ENCODE measurements at places on chromosomes 3 and 15. TPM values are rescaled to one million over a fixed set of nuclear protein-coding genes. Genes with fewer than 3 reads are reported as not detected.

DNA sequence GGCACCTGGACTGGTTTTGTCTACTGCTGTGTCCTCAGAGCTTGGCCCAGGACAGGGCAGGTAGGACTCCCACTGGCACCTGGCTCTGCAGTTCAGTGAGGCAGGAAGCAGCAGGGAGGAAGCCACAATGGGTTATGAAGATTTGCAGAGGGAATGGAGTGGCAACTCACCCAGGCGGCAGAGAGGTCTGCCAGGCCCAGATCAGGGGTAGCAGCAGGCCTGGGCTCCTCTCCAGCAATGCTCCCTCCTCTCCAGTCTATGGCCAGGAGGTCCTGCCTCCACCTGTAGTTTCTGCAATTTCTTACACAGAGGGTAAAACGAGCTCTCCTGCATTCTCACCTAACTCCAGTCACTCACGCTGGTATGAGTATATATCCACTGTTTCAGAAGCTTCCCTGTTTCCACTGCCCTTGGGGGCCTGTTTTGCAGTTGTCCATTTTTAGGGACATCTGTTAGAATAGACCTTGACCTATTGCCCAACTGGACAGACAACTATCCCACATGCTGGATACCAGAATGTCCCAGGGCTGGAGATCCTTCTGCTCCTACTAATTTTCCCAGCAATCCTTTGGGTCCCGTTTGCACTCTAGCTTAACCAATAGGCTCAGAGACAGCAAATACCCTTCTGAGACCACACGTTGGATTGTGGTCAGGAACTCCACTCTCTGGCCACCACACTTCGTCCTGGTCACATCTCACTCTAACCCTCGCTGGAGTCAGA, 35.2 kb downstream of the HMCES start:
- DNase-seq, result no peak

ADGRG7 gene
- total RNA-seq, result not detected

- no peak for DNase-seq
Measured at GRCh38 chr15:43277901-43278300, 11.2 kb upstream of the TGM5 start.

DNA sequence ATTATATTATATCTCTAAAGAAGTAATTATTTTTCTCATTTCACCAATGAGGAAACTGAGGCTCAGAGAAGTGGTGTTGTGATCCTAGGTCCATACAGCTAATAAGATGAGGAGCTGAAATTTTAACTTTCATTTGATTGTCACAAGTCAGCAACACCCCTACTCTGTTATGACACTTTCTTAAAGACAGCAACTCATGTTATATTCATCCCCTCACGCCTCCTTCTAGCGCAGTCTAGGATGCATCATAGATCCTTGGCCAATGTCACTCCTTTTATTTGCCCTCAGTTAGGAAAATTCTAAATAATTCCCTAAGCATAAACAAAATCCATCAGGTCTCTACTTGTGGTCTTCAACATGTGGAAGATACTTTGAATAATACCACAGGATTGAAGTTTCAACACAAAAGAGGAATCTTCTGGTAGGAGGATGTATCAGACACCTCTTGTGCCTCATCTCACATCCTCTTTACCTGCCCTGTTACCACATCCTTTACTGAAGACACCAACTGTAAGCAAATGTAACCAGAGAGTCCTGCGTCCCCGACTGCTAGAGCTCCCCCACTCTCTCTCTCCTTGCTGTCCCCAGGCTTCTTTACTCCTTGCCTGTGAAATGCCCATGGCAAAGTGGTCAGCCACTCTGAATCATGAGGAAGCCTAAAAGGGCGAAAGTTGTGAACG, 53.7 kb downstream of the TRIM42 start:
- no peak for DNase-seq

GRCh38 chr15:57732526-57733331, 26.2 kb downstream of the POLR2M start:
- peak; percentile 89 for DNase-seq

DNA sequence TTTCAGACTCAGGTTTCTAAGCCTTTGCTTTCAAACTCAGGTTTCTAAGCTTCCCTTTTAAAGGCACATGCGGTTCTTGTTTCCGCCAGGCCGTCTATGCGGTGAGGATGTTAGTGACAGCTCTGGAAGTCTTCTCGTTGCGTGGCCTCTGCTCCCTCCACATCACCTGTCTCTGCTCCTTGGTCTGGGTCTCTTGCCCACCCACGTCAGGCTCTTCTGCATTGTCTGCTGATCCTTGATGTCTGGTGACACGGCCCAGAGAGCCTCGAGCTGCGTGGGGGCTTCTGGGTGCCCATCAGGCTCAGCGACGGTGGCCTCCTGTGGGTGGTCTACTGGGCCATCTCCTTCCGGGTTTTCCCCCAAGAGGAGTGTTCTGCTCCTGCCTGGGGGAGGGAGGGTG, 30.5 kb downstream of the KLF13 start:
- DNase-seq, result no peak

DNA sequence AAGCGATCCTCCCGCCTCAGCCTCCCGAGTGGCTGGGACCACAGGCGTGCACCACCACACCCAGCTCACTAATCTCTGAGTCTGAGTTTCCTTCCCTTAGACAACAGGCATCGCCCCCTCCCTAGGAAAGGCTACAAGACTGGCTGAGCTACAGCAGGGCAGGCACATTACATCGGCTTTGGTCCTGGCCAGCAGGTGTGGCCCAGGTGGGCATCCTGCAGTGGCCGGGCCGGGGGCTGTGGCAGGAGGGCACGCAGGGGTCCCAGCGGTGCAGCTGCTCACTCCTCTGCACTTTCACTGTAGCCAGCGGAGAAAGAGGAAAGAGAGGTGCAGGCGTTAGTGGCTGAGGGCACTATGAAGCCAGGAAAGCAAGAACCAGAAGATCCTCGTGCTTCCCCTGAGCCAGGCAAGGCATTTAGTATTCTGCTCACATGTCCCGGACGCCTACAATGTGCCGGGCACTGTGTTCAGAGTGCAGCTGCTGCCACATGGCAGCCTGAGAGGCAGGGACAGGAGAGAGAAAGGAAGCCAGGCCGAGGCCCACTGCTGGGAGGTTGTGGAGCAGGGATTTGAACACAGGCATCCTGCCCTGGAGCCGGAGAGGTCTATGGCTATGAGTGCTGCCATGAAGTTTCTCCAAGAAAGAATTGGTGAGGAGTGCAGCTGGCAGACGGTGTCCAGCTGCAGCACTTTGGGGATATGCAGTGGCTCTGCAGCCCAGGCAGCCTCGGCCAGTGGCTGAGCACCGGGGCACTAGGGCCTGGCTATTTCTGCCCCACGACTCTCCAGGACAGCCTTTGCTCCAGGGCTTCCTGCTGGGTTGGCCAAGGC, 22.3 kb downstream of the GRIP2 start:
- DNase-seq, result no peak

TRAT1 gene
- total RNA-seq, result not detected

GRCh38 chr15:80828796-80829195, 49.6 kb downstream of the CEMIP start:
- no peak for DNase-seq

GRCh38 chr3:42063888-42064287, 27.3 kb upstream of the TRAK1 start:
- no peak for DNase-seq

DNA sequence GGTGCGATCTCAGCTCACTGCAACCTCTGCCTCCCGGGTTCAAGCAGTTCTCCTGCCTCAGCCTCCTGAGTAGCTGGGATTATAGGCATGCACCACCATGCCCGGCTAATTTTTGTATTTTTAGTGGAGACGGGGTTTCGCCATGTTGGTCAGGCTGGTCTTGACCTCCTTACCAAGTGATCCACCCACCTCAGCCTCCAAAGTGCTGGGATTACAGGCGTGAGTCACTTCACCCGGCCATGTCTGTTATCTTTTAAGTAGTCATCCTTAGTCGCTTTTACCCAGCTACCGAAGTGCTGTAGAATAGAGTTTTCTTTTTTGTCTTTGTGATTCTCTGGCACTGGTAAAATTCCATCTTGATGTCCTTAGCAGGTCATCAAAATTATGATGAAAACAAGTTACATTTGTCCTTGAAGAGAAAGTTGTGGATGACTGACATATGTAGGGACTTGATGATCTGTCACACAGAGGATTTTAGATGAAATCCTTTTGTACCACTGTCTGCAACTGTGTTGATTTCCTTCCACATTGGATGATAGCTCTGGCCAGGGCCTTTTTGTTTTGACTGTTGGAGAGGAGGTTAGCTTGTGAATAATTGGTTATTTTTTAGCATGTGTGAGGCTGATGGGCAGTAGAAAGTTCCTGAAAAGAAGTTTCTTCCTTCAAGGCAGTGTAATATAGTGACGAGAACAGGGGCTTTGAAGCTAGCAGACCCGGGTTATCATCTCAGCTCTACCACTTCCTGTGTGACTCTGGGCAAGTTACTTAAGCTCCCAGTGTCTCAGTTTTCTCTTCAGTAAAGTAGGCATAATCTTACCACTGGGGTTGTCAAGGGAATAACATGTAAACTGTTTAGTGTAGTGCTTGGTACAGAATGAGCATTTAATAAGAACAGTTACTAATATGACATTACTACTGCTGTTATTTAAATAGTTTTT, 18.8 kb downstream of the ATG7 start:
- DNase-seq, result no peak

GRCh38 chr3:121175083-121175482, 267.1 kb downstream of the STXBP5L start:
- no peak for DNase-seq

Data from GM23338 (cell line).